ENCODE measurements at places on chromosomes 12 and 14.

DNA sequence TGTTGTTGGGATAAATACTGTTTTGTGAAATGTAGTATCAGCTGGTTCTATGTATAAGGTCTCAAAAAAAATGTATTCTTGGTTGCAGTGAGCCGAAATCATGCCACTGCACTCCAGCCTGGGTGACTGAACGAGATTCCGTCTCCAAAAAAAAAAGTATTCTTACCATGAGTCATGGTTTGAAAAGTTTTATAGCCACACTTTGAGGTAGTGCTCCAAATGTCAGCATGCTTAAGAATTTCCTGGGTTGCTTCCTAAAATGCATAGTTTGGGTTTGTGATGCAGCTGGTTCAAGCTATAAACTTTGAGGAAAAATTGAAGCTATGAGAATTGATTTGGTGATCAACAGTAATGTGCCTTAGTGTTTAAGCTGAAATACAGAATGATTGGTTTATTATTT lies 48.0 kb downstream of the ETNK1 start:
- no peak for DNase-seq

GRCh38 chr14:96268431-96269358 lies 12.7 kb downstream of the BDKRB1 start:
- DNase-seq = peak; percentile 40

GRCh38 chr14:51448831-51449670 lies 202.7 kb upstream of the FRMD6 start:
- DNase-seq = no peak

- no peak for DNase-seq
These were observed 6.1 kb upstream of the KRT72 start for GRCh38 chr12:52607314-52607713.

DNA sequence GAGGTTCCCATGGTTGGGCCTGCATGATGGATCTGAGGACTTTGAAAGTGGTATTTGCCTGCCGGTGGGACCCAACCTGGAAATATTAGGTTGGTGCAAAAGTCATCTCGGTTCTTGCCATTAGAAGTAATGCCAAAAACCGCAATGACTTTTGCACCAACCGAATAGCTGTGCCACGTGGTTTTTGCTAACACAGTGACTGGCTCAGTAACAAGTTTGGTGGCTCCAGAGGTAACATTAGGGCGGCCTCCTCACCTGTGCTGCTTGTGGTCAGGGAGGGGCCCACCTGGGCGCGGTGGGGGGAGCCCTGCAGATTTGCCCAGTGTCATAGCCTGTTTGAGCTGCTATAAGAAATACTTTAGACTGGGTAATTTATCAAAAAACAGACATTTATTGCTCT lies 1.8 kb downstream of the BDKRB2 start:
- no peak for DNase-seq

DNA sequence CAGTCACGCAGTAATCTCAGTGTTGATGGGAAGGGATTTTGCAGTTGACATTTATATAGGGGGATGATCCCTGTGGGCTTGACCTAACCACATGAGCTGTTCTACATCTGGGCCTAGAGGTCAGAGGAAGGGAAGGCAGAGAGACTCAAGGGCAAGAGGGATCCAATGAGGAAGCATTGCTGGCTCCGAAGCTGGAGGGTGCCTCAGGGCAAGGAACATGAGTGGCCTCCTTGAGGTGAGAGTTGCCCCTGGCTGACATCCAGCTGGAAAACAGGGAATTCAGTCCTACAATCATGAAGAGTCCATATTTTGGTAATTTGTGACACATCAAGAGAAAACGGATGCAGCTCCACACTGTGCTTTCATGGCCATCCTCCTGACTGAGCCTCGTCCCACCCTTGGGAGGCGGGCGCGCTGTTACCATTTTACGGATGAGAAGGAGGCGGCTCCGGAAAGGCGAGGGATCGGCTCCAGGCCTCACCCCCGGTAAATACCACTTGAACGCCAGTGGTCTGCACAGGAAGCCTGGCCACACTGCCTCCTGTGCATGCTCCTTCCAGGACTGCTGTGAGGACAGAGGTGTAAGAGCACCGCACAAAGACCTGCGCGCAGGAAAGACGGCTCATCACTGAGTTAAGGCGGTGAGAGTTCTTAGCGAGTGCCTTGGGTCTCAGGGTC lies 18.5 kb upstream of the FKBP4 start:
- no peak for DNase-seq

DNA sequence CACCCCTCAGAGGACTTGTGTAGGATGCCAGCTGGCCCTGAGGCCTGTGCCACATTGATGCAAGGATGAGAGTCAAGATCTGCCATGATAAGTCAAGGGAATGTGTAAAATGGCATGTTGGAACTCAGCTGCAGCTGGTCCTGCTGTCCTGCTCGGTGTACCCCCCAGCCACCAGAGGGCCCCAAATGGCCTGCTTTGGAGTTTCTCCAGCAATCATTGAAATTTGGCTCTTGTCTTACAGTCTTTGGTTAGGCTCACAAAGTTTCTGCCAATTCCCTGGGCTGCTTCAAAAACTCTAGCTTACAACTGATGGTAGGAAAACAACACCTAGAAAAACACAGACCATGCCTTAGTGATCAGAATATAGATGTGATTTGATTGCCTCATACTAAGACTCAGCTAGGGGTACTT lies 76.8 kb downstream of the HSD17B6 start:
- no peak for DNase-seq

- DNase-seq = no peak
These were observed 233.2 kb downstream of the DACT1 start for GRCh38 chr14:58870961-58871360.

DNA sequence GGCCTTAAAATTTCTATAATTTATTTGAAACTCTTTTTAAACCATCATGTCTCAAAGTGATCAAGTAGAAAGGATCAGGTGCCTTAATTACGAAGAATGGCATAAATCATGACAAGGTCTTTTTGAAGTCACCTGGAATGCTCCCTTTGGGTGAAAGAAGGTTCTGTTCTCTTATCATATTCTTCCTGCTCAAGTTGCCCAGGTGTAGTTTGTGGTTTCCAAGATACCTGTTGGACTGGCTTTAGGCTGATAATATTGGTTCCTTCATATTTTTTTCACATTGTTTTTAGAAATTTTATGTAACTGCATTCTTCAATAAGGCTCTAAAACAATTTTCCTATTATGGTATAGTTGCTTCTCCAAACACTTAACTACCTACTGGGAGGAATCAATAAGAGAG lies 29.2 kb downstream of the RASSF3 start:
- DNase-seq = no peak

DNA sequence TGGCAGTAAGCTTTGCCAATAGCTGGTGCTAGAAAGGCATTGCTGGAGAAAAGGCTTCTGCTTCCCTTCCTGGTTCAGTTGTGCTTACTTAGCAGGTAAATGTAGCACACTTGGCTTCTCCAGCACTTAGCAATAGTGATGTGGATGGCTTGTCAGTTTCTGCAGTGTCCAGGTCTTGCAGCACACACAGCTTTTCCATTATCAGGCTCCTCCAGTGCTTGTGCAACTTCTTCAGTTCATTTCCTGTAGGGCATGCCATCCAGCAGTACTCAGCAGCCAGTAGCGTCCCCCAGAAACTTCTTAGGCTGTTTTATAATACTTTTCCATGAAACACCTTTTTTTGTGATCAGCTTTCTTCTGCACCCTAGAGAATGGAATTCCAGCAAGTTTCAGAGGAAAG lies 154.6 kb downstream of the SLC6A15 start:
- no peak for DNase-seq

GRCh38 chr12:79826267-79827128 lies 108.4 kb downstream of the PPP1R12A start:
- no peak for DNase-seq

DNA sequence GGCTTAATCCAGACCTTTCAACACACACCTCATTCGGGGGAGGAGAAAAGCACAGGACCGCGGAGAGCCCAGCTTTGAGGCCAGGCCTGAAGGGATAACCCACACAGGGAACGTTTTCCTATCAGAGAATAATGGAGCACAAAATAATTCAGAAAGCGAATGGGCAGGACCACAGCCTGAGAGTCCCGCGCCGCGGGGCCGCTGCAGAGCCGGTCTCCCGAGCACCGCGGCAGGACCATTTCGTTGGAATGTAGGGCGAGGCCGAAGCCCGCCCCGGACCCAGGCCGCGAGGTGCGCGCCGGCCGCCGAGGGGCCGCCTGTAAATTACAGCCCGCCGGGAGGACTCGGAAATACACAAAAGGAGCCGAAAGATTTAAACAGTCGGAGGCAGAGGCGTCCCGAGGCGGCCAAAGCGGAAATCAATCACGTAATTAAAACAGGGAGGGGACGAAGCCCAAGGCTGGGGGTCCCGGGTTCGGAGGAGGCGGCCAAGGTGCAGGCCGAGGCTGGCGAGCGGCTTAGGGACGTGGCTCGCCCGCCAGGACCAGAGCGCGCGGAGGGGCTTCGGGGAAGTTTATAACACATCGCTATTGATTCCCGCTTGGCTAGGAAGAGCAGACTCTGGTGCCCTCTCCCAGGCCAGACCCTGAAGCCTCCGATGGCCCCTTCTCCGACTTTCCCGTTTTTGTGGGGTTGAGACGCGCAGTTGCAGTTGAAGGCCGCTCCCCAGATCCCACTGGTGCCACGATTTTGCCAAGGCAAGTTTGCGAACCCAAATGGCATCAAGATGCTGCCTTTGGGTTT lies 6.3 kb upstream of the HOXC4 start:
- DNase-seq = no peak

DNA sequence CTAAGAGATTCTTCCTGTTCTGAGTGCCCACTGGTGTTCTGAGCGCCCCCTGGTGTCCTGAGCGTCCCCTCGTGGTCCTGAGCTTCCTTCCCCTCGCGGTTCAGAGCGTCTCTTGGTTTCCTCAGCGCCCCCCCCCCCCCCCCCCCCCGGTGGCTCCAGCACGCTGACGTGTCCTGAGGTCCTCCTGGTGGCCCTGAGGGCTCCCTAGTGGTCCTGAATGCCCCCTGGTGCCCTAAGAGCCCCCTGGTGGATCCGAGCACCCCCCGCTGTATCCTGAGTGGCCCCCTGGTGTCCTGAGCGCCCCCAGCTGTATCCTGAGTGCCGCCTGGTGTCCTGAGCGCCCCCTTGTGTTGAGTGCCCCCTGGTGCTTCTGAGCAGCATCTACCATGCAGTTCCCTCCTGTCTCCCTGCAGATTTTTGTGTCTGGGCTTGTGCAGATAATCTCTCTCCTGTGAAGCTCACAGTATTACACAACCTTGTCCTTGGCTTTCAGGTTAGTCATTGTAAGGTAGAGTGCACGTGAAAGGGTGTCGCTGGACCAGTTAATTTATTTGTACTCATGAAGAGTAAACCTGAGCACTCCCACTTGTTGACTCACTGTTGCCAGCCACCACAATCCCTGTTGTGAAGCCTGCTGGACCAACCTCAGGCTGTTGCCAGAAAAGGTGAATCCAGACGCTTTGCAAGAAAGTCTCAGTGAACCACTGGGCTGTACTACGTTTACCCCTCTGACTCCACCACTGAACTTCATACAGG lies 1168.4 kb downstream of the TMEM121 start:
- no peak for DNase-seq

DNA sequence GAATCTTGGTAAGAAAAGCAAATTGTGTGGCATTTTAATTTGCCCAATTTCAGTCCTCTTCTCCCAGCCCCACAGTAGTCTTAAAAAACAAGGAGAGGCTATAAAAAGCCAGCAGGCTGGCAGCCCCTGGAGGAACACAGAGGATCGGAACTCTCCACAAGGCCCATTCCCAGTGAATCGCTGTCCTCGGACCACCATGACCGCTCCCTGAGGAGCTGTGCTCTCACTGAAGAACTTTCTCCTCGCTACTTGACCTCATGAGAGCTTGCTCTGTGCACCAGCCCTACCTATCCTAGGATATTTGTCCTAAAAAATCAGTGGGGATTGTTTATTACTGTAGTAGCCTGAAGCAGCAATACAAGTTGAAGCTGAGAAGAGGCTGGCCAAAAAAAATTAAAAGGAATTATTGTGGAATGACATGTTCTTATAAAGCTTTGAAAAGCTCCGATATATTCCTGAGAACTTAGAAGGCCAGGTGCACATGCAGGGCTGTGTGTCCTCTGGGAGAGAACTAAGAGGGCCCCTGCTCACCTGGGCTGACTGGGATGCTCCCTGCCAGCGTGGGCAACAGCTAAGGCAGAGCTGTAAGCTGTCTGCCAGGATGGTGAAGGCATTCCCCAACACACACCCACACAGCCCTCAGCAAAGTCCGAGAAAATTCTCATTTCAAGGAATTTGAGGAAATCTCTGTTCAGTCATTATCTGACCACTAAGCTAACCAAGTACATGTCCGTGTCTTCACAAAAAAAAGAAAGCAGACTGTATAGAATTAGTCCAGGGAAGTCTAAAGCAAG lies 148.8 kb upstream of the SFSWAP start:
- no peak for DNase-seq

GRCh38 chr12:71662849-71663560 lies 643 bp downstream of the ZFC3H1 start:
- peak; percentile 6 for DNase-seq

GRCh38 chr14:35571598-35571997 lies 37.6 kb downstream of the INSM2 start:
- no peak for DNase-seq

GRCh38 chr12:119201789-119202543 lies 23.2 kb downstream of the HSPB8 start:
- no peak for DNase-seq

GRCh38 chr14:61129168-61129745 lies 148.2 kb downstream of the SLC38A6 start:
- DNase-seq = no peak

DNA sequence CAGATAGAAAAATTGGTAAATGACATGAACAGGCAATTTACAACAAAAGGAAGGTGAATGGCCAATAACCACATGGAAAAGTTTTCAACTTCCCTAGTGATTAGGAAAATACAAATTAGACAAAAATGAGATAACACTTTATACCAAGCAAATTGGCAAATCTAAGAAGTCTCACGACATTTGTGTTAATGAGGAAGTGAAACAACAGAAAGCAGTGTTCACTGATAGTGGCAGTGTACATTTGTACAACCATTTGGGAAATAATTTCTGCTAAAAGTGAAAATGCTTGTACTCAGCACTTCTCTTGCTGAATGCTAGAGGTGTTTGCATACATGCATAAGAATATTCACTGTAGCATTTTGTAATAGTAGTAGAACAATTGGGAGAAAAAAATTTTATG lies 126.6 kb downstream of the LLPH start:
- no peak for DNase-seq

- DNase-seq = no peak
These were observed 25.7 kb upstream of the CKAP4 start for GRCh38 chr12:106273491-106273890.

DNA sequence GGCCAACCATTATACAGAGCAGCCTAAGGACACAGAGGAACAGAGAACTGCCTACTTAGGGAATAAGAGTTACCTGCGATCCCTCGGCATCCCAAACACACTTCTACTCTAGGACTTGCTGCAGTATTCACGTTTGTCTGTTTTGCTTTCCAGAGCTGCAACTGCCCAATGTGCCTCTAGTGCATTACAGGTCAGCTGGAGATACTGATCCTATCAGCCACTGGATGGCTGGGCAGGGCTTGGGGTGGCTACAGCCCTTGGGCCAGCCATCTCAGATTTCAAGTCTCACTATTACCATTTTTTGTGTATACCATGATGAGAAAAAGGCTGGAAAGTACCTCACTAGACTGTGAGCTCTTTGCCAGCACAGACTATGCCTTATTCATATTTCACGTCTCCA lies 4.6 kb downstream of the ARF3 start:
- no peak for DNase-seq
